ENCODE measurements at places on chromosomes 3 and 15.

- no peak for DNase-seq
Measured at GRCh38 chr3:28901018-28901417, 379.9 kb upstream of the RBMS3 start.

DNA sequence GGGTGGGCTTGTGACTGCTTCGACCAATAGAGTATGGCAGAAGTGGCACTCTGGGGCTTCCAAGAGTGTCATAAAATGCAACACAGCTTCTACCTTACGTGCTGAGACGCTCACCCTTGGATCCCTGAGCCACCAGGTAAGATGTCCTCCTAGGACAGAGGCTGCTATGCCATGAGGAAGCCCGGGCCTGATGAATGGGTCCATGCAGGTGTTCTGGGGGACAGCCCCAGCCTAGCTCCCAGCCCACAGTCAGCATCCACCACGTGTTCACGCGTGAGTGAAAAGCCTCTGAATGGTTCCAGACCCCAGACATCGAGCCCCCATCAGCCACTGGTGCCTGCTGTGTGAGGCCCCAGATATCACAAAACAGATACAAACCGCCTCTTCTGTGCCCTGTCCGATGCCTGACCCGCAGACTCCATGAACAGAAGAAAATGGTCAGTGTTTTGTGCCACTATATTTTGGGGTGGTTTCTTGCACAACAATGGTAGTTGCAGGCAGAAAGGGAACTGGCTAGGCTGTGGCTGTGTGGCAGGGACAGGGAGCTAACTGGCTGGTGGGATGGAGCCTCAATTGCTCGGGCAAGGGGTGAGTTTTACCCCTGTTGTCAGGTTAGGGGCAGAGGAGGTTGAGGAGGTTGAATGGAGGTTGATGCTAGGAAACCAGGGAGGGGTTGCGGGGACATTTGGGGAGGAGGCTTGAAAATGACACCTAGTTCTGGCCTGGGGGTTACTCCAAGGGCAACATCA, 92.2 kb downstream of the LINGO1 start:
- DNase-seq = no peak

DNA sequence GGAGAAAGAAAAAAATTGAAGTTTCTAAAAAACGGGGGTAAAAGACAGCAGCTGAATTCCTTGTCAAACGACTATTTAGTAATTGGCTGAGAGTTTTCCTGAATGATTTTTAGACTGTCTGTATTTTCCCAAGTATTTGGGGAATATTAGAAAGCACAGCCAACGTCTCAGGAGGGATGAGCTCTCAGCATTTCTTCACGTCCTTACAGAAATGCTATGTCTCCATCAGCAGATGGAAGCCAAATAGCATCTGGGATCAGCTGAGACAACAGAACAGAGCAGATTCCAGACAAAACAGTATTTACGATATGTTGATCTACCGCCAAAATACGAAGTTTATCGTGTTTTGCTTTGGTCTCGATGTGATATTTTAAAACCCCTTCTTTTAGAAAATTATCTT, 5.3 kb upstream of the TMC3 start:
- no peak for DNase-seq

DNA sequence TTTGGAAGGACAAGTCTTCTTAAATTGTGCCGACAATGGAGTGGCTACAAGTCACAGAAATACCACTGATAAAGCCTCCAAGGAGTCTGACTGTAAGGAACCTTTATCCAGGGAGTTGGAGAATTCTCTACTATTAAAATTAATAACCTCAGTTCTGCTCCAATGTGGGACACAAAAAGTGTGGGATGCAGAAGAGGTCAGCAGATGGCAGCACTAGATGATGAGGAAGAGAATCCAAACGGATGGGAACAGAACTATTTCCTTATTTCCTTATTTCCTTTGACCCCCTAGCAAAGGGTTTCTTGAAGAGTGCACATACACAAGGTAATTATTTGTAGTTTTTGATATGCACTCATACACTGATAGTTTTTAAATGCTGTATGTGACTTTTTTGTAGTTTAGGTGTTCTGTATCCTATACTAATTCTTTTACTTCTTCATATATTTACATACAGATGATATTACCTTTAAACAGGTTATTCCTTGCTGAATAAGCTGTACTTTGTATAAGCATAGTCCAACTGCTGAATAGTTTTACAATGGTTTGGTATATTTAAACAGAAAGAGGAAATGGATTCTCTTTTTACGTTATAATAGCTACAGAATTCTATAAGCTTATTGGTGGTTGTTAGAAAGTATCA, 25.6 kb upstream of the NLGN1 start:
- DNase-seq = no peak

- DNase-seq = no peak
Measured at GRCh38 chr15:41975669-41976068, 3.3 kb upstream of the EHD4 start.

GRCh38 chr15:25797936-25798901, 64.9 kb downstream of the ATP10A start:
- DNase-seq = no peak

DNA sequence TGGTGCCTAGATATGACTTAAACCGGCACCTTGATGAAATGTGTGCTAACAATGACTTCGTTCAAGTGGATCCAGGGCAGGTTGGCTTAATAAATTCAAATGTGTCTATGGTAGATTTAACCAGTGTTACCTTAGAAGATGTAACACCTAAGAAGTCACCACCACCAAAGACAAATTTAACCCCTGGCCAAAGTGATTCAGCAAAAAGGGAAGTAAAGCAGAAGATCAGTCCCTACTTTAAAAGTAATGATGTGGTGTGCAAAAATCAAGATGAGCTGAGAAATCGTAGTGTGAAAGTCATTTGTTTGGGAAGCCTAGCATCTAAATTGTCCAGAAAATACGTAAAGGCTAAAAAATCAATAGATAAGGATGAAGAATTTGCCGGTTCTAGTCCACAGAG, 1.1 kb downstream of the FAN1 start:
- DNase-seq = no peak

DNA sequence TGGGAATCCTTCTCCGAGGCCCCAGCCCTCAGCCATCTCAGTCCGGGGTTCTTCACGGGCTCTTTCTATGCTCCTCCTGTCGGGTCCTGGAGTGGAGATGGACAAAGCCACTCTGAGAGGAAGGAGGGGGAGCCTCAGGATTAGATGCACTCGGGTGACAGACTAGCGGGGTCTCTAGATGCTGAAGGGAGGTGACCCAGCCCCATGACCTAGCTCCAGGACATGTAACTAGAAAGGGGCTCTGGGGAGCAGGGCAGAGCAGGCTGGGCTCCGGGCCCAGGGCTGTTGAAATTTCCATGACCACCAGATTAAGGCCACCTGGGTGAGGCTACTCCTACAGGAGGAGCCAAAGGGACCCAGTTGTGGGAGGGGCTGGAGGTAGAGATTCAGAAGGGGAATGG, 14.8 kb upstream of the SKIC8 start:
- no peak for DNase-seq
